ENCODE measurements at places on chromosomes 1 and 21.
A peak's percentile ranks its signal among the peaks of the same experiment; 100 is the strongest.

- no peak for DNase-seq
Observed at GRCh38 chr1:38077523-38078147, 31.0 kb upstream of the POU3F1 start.

DNA sequence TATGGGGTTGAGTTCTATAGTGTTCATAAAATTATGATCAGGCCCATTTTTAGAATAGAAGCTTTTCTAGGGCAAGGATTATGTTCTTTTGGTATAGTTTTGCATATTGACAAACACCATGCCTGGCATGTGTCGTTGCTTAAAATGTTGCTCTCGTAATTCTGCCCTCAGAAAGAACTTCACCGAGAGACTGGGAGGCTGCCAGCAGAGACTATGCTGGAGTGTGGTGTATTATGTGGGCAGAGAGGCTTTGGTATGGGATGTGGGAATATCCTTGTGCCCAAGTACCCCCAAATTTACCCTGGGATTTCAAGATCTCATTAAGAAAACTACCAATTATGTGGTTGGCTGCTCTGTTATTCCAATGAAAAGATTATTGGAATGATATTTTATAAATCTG lies 27.9 kb downstream of the PGM1 start:
- no peak for DNase-seq

- DNase-seq: no peak
Observed at GRCh38 chr1:223319905-223320580, 43.9 kb downstream of the SUSD4 start.

DNA sequence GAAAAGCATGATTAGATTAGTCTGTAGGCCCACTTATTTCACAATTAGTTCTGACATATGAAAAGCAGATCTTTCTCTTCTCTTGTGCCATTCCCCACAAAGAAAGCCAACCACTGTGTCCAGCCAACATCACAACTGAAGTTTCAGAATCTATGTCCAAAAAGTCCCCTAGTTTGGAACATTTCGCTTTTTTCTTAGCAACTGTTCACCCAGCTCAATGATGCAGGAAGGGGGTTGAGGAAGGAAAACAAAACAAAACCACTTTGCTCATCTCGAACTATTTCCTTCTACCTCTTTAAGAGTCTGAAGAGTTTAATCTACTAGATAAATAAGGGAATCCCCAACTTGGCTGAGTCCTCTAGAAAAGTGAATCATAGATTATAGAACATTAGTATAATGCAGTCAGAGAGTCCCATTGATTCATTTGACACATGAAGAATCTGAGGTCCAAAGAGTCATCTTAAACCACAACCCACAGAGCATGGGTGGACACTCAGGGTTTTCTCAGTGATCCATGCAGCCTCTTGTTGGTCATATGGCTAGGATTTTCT lies 159.3 kb upstream of the SGIP1 start:
- DNase-seq: peak; percentile 24

- DNase-seq: peak; percentile 35
Observed at GRCh38 chr1:163071405-163072255, 2.5 kb downstream of the RGS4 start.

- no peak for DNase-seq
Observed at GRCh38 chr21:43895196-43895595, 30.2 kb downstream of the AGPAT3 start.

DNA sequence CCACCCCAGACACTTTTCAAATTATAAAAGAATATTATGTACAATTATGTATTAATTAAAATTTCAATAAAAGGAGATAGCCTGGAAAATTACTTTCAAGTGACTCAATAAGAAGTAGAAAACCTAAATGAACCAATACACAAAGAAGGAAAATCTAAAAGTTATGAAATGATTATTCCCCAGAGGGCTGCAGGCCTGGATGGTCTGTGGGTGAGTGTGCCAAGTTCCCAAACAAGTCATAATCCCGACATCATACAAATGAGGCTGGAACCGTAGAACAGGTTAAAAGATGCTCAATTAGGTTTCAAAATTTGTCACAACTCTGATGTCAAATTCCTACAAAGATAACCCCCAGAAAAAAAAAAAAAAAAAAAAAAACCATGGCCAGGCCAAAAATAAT lies 12.7 kb downstream of the SPATC1L start:
- DNase-seq: no peak

GRCh38 chr1:207944571-207944970 lies 33.6 kb upstream of the CD34 start:
- no peak for DNase-seq

DNA sequence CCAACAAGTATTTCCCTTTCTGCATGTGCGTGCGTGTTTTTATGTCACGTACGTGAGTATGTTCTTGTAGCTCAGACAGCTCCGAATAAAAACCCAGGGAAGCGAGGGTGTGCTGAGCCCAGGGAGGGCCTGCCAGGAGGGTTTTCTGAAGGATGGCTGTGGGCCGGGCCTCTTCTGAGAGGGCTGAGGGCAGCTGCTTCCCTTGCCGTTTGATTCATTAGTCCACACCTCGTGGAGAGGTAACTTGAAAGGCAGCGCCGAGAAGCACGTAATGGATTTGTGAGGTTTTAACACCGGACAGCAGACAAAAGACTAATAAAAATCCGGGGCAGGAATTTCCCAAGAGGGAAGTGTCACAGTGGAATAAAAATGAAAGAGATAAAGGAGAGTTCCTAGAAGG lies 29.5 kb downstream of the CD247 start:
- no peak for DNase-seq

- no peak for DNase-seq
Observed at GRCh38 chr1:176849281-176849680, 315.2 kb downstream of the ASTN1 start.

- no peak for DNase-seq
Observed at GRCh38 chr1:17585266-17585987, 45.9 kb downstream of the ARHGEF10L start.

DNA sequence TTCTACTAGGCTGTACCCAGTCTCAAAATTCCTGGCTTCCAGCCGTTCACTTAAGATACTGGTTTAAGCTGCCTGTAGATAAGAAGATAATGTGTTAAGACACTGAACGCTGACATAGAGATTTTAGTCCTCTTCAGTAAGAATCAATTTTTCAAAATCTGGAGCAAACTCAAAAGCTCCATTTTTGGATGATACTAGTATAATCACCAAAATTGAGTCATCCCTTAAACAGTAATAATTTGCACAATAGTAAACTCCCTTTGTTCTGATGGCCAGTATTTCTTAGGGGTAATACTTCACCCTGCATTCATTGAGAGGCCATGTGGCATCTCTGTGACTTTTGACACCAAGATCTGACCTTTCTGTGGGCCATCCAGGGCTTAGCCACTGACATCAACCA lies 299.8 kb upstream of the USP25 start:
- DNase-seq: no peak

- DNase-seq: no peak
Observed at GRCh38 chr1:39269791-39270342, 65.4 kb downstream of the MACF1 start.

- DNase-seq: peak; percentile 9
Observed at GRCh38 chr1:234253732-234254131, 119.5 kb upstream of the COA6 start.

- peak; percentile 37 for DNase-seq
Observed at GRCh38 chr1:157288996-157289395, 150.8 kb upstream of the ETV3 start.

DNA sequence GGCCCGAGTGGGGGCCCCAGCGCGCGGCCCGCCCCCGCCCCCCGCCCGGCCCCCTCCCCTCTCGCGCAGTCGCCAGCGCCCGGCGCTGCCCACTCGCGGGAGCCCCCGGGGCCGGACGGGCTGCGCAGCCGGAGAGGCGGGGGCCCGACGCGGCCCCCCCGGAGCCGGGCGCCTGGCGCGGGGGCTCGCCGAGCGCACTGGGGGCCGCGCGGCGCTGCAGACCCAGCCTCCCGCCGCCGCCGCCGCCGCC lies 146 bp upstream of the ZNF362 start:
- DNase-seq: no peak

- DNase-seq: peak; percentile 82
Observed at GRCh38 chr1:204377800-204378668, 18.3 kb upstream of the PLEKHA6 start.

DNA sequence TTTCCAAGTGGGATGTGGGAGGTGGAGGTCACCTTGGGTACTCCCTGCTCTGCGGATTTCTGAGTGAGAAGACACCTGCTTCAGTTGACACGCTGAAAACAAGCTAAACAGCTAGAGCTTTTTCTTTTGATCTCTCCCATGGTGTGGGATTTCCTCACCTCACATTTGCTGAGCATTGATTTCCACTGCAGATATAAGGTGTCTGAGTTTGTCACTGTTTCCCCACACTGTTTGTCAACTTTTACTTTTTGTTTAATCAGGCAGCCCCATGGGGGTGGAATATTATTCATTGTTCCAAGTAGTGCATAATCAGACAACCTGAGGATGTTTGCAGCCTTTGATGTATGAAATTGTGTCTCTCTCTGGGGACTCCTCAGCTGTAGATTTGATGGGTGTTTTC lies 49.5 kb downstream of the FASLG start:
- DNase-seq: no peak

GRCh38 chr1:212689758-212690529 lies 9.7 kb downstream of the BATF3 start:
- no peak for DNase-seq

GRCh38 chr1:205291596-205291995 lies 29.9 kb downstream of the NUAK2 start:
- DNase-seq: no peak

- no peak for DNase-seq
Observed at GRCh38 chr1:198241553-198241952, 84.8 kb downstream of the NEK7 start.

- DNase-seq: no peak
Observed at GRCh38 chr1:110556471-110556807, 37.5 kb upstream of the KCNA10 start.
